Activated naive CD4-positive, alpha-beta T cell treated with Interleukin-2 at 50 U/mL for 16 hours (primary cell): ENCODE measurements at places on chromosomes 5 and 9.

DNA sequence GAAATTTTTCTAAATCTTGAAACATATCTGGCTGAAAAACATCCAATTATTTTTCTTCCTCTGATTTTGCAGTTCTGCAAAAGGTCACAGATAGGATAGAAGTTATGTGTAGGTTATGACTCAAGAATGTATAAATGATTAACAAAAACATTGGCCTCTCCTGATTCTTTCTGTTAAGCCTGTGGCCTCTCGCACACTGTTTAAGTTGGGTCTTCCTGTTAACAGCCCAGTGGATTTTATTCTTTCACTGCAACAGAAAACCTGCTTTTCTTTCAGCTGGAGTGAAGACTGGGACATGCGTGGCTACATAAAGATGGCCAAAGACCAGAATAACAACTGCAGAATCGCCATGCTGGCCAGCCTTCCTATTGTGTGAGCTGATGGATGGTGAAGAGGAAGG, 17.1 kb upstream of the SPATA31E1 start:
- DNase-seq: no peak

- DNase-seq: no peak
Observed at GRCh38 chr5:154397652-154398406, 48.0 kb upstream of the SAP30L start.

GRCh38 chr5:129118405-129118804, 23.9 kb downstream of the ISOC1 start:
- no peak for DNase-seq

- DNase-seq: no peak
Observed at GRCh38 chr5:13217636-13218035, 726.9 kb downstream of the DNAH5 start.

DNA sequence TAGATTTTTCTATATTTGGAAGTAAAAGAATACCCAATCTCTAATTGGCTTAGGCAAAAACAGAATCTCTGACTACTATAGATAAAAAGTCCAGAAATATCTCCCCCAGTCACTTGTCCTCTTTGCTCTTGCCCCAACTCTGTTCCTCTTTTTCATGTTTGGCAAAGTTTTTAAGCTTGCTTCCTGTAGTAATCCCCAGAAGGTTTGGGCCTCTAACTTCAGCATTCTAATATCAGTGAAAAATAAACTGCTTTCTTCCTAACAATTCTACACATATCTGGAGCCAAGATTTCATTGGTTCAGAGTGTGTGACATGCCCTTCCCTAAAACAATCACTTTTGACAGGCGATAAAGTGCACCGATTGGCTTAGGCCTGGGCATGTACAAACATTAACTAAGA, 1680.3 kb downstream of the MAT2B start:
- no peak for DNase-seq

DNA sequence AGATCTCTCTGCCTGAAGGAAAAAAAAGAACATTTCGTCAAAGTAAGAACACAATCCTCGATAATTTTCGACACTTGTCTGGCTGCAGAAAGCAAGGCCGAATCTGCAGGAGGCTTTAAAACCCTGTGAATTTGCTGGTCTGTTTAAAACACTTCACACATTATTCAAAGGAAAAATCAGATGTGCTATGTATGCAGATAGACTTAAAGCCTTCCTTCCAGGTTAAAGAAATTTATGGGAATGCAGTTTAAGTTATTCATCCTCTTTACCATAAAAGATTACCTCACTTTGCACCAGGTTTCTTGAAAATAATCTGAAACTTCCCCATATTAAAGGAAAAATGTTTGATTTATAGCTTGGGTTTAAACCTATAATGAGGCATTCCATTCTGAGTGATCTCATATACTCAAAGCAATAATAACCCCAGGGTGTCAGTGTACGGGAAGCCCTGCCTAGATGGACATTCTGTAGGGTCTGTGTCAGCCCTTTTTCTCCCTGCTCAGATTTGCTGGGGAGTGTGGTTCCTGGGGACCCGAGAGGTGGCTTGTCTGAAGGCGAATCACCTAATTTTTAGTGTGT, 323.5 kb upstream of the SLC24A2 start:
- DNase-seq: no peak

DNA sequence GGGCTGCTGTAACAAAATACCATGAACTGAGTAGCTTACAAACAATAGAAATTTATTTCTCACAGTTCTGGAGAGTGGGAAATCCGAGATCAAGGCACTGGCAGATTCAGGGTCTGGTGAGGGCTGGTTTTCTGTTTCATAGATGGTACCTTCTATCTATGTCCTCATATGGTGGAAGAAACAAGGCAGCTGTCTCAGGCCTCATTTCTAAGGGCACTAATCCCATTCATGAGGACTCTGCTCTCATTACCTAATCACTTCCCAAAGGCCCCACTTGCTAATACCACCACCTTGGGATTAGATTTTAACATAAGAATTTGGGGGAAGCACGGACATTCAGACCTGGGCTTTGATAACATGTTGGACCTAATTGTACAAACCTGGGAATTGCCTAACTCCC, 13.5 kb downstream of the RFESD start:
- no peak for DNase-seq

GRCh38 chr9:93261735-93262523, 78.0 kb downstream of the WNK2 start:
- DNase-seq: no peak
